Uterus (tissue), 4 donors: ENCODE measurements at places on chromosomes 2 and 18. TPM values are rescaled to one million over a fixed set of nuclear protein-coding genes. Genes with fewer than 3 reads are reported as not detected.

The MAP3K19 gene
- total RNA-seq: 2.1 TPM

The TLX2 gene
- not detected for total RNA-seq

The DGUOK gene
- total RNA-seq: 50.6 TPM

The KCNIP3 gene
- 18.3 TPM for total RNA-seq

The GALR1 gene
- total RNA-seq: not detected

The RNF125 gene
- 16.2 TPM for total RNA-seq

The CNTNAP5 gene
- not detected for total RNA-seq

The IL18R1 gene
- total RNA-seq: 4.4 TPM

The ASB18 gene
- not detected for total RNA-seq

The PSMG2 gene
- total RNA-seq: 69.4 TPM

The GCG gene
- total RNA-seq: not detected

The PID1 gene
- 26.4 TPM for total RNA-seq

DNA sequence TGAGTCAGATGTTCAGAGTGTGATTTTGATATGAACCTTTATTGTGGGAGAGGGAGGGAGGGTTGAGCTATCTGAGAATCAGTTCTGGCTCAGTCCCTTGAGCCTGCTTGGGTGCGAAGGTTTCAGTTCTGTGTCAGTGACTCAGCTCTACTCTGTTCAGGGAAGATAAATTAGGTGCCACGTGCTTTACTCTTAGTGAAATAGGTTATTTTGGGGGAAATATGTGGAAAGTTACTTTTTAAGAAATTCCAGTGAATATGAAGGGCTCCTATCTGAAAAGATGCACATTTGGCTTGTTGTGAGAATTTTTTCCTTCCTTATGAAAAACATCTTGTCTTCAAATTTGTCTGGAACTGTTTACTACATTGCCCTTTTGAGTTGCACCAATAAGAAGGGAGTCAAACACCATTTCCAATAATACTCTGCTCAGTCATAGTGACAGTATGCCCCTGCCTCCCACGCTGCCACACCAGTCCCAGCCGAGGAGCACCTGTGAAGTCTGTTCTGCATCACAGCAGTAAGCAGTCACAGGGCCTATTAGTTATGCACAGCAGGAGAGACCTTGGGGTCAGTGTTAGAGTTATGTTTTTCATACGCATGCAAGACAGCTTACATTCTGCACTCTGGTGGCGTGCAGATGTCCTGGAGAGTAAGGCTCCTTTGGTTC, 32.8 kb upstream of the DNAH7 start:
- no peaks in the 10 kb centered on the region for H3K36me3 ChIP-seq
- H3K27ac ChIP-seq: no peak overlapping the region
- H3K4me3 ChIP-seq: no peak overlapping the region
- H3K4me1 ChIP-seq: no peaks in the 10 kb centered on the region
- no peaks in the 10 kb centered on the region for H3K27me3 ChIP-seq
- peak; percentile 29 for DNase-seq

- no peaks in the 10 kb centered on the region for H3K36me3 ChIP-seq
- no peaks in the 10 kb centered on the region for H3K27me3 ChIP-seq
- DNase-seq: no peak
- no peaks in the 10 kb centered on the region for H3K4me1 ChIP-seq
- no peak overlapping the region for H3K27ac ChIP-seq
Observed at GRCh38 chr2:69805887-69806286, 23.6 kb upstream of the GMCL1 start.

DNA sequence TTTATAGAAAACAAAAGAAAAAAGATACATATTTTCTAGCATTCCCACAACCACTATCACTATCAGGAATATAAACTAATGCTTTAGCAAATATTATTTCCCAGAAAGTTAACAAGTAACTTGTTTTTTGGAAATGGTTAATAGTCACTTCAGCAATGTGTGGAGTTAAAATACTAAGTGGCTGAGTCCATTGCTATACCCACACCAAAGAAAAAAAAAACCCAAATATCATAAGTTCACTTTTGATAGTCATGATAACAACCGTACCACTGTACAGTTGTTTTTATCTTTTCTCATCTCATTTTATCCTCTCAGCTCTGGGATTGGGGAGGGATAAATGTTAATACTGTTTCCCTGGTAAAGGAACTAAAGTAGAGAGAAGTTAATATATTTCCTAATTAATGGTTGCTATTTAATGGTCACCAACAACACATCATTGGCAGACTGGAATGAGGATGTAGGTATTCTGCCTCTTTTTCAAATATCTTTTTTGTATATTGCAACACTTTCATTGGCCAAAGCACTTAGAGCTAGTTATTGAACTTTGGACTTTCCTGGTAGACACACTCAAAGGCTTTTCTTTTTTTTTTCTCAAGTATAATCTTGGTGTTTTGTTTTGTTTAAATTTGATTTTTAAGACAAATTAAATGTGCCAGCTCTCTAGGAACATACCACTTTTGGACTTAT, 18.4 kb upstream of the KANSL1L start:
- H3K27me3 ChIP-seq: no peaks in the 10 kb centered on the region
- DNase-seq: no peak
- no peaks in the 10 kb centered on the region for H3K36me3 ChIP-seq

GRCh38 chr2:120209427-120210269, 13.6 kb downstream of the TMEM185B start:
- H3K27me3 ChIP-seq: no peaks in the 10 kb centered on the region
- H3K4me3 ChIP-seq: no peak overlapping the region
- DNase-seq: no peak

GRCh38 chr2:50391556-50391955, 640.4 kb downstream of the NRXN1 start:
- H3K4me3 ChIP-seq: no peak overlapping the region
- no peaks in the 10 kb centered on the region for H3K27me3 ChIP-seq
- H3K36me3 ChIP-seq: no peaks in the 10 kb centered on the region
- no peaks in the 10 kb centered on the region for H3K4me1 ChIP-seq

GRCh38 chr2:58794103-58794502, 553.0 kb upstream of the FANCL start:
- H3K4me1 ChIP-seq: no peaks in the 10 kb centered on the region
- no peaks in the 10 kb centered on the region for H3K36me3 ChIP-seq
- H3K4me3 ChIP-seq: no peak overlapping the region
- no peak for DNase-seq

DNA sequence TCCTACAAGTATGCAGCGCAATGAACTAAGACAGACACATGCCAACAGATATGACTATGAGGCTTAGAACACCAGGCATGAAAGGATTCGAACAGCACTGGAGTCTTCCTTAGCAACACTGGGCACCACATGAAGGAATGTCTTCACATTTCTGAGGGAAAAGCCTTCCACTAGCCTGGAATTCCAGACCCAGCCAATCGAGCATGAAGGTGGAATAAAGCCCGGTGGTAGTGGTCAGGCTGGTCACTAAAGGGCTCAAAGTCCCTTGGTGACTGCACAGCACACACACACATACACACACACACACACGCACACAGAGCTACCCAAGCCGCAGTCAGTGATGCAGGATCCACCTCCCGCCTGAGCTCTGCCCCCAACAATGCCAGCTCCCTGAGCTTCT, 19.7 kb upstream of the SFXN5 start:
- no peak overlapping the region for H3K4me3 ChIP-seq
- H3K36me3 ChIP-seq: no peaks in the 10 kb centered on the region
- H3K27ac ChIP-seq: no peak overlapping the region
- no peaks in the 10 kb centered on the region for H3K27me3 ChIP-seq
- H3K4me1 ChIP-seq: no peaks in the 10 kb centered on the region
- no peak for DNase-seq

DNA sequence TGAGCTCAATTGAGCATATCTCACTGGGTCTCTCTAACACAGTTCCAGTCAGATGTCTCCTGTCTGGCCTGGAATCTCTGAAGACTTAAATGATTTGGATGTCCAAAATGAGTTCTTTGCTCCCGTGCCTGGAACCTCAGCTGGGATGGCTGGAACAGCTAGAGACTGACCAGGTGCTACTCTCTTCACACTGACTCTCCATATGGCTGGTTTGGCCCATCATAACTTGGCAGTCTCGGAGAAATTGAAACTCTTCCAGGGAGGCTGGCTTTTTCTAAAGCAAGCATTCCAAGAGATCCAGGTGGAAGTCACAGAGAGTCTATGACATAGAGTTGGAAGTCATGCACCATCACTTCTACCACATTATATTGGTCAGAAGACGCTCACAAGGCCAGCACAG, 129.6 kb upstream of the NOL4 start:
- no peak overlapping the region for H3K4me3 ChIP-seq
- H3K27me3 ChIP-seq: no peaks in the 10 kb centered on the region
- no peak for DNase-seq
- no peaks in the 10 kb centered on the region for H3K4me1 ChIP-seq

- no peaks in the 10 kb centered on the region for H3K36me3 ChIP-seq
- DNase-seq: no peak
- peak overlapping the region; percentile 25 for H3K27ac ChIP-seq
- no peaks in the 10 kb centered on the region for H3K27me3 ChIP-seq
- H3K4me1 ChIP-seq: peaks cover 22% of the 10 kb centered on the region
Observed at GRCh38 chr2:39409697-39410389, 27.2 kb downstream of the MAP4K3 start.

- H3K4me1 ChIP-seq: no peaks in the 10 kb centered on the region
- no peak overlapping the region for H3K4me3 ChIP-seq
- no peak for DNase-seq
- no peaks in the 10 kb centered on the region for H3K27me3 ChIP-seq
- H3K36me3 ChIP-seq: no peaks in the 10 kb centered on the region
Observed at GRCh38 chr2:39567507-39567906, 98.2 kb upstream of the TMEM178A start.

DNA sequence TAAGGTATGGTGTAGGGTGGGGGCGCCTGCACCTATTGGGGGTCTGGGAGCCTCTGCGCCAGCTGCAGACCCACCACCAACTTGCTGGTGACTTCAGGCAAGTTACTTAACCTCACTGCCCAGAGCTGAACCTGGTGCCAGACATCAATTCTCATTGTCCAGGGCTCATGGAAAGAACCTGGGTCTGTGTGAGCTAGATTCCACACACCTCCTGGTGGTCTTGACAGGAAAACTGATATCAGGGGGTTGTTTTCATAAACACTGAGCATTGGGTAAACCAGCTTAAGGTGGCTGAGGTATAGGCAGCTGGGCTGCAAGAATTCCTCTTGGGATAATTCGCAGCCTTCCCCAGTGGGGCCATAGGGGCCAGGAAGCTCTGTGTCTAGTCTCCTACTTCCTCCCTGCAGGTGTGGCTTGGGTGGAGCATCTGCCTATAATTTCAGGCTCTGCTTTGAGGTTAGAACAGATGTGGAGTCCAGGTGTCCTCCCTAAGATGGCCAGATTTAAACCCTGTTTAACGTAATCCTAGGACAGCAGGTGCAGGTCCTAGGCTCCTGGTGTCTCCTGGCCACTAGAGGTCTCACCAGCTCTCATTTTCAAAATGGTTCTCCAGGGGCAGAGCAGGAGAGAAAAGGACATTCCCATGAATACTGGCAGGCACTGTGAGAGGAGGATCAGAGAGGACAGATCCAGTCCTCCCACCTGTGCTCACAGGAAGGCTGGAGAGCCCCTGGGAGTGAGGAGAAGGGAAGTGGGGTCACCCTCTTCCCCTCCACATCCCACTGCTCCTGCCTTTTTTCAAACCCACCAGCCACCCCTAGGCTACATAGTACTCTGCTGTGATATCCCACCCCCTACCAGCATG, 100.4 kb upstream of the SMAD2 start:
- no peak overlapping the region for H3K4me3 ChIP-seq
- DNase-seq: peak; percentile 55
- H3K27me3 ChIP-seq: no peaks in the 10 kb centered on the region
- no peak overlapping the region for H3K27ac ChIP-seq
- no peaks in the 10 kb centered on the region for H3K36me3 ChIP-seq

- H3K36me3 ChIP-seq: no peaks in the 10 kb centered on the region
- no peaks in the 10 kb centered on the region for H3K4me1 ChIP-seq
- H3K27ac ChIP-seq: no peak overlapping the region
Observed at GRCh38 chr2:239727776-239728600, 297.2 kb downstream of the NDUFA10 start.

GRCh38 chr2:108884619-108885018, 98.0 kb downstream of the CCDC138 start:
- no peaks in the 10 kb centered on the region for H3K36me3 ChIP-seq
- DNase-seq: no peak
- H3K27ac ChIP-seq: no peak overlapping the region

DNA sequence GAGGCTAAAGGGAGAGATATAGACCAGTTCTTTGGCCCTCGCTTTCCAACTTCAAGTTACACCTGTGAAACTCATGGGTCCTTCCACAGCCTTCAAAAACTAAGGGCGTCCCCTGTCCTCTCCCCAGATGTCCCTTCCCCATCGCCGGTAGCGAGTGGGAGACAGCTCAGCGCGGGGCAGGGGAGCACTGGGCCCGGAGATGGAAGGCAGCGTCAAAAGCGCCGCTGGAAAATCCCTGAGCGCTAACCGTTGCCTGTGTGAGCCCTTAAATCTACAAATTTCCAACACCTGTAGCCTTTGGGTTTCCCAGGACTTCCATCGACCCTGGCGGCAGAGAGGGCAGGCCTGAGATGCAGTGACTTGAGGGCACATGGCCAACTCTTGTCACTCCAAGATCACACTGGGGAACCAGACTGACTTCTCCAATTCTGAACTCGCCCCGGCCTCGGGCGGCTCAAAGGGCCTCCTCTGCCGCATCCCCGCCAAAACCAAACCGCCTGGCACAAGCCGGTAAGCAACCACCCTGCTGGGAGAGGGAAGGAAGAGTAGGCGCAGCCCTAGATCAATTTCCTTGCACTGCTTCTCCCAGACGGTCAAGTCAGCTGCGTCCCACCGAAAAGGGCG, 879 bp upstream of the EPAS1 start:
- H3K36me3 ChIP-seq: no peaks in the 10 kb centered on the region
- peak overlapping the region; percentile 72 for H3K4me3 ChIP-seq
- peak overlapping the region; percentile 88 for H3K27ac ChIP-seq
- H3K4me1 ChIP-seq: no peaks in the 10 kb centered on the region
- no peaks in the 10 kb centered on the region for H3K27me3 ChIP-seq

- H3K27me3 ChIP-seq: no peaks in the 10 kb centered on the region
- H3K36me3 ChIP-seq: no peaks in the 10 kb centered on the region
- H3K4me3 ChIP-seq: no peak overlapping the region
- no peak overlapping the region for H3K27ac ChIP-seq
Observed at GRCh38 chr2:69260666-69261065, 126.4 kb downstream of the GFPT1 start.

DNA sequence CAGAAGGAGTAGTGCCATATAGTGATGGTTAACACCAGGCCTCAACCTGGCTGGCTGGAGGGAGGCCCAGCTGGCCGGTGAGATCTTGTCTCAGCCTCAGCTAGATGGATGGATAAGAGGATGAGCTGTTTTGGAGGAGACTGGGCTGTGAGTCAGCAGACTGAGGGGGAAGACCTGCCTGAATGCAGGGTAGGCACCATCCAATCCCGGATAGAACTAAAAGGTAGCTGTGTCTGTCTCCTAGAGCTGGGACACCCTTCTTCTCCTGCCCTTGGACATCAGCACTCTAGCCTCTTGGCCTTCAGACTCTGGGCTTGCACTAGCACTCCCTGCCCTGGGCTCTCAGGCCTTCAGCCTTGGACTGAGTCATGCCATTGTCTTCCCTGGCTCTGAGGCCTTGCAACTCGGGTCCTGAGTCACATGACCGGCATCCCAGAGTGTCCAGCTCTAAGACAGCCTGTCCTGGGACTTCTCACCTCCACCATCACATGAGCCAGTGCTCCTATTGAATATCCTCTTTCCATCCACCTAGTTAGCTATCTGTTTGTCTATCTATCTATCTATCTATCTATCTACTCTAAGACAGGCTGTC, 131.3 kb downstream of the TPO start:
- no peak for DNase-seq
- no peak overlapping the region for H3K4me3 ChIP-seq
- no peaks in the 10 kb centered on the region for H3K27me3 ChIP-seq
